Urinary bladder (tissue), 4 donors: ENCODE measurements at places on chromosomes 11 and 22.
A peak's percentile ranks its signal among the peaks of the same experiment; 100 is the strongest.

- DNase-seq, result no peak
Observed at GRCh38 chr11:25793637-25794036, 538.3 kb upstream of the ANO3 start.

DNA sequence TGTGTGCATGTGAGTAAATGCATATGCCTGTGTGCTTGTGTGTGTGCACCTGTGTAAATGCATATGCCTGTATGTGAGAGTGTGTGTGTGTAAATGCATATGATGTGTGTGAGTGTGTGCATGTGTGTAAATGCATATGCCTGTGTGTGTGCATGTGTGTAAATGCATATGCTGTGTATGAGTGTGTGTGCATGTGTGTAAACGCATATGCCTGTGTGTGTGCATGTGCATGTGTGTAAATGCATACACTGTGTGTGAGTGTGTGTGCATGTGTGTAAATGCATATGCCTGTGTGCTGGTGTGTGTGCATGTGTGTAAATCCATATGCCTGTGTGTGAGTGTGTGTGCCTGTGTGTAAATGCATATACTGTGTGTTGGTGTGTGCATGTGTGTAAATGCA is 37.8 kb downstream of the GGTLC2 start:
- DNase-seq, result no peak

- no peak for DNase-seq
Observed at GRCh38 chr11:36376888-36377758, 81.0 kb downstream of the PRR5L start.

- DNase-seq, result no peak
Observed at GRCh38 chr11:75453916-75454655, 21.1 kb upstream of the KLHL35 start.

DNA sequence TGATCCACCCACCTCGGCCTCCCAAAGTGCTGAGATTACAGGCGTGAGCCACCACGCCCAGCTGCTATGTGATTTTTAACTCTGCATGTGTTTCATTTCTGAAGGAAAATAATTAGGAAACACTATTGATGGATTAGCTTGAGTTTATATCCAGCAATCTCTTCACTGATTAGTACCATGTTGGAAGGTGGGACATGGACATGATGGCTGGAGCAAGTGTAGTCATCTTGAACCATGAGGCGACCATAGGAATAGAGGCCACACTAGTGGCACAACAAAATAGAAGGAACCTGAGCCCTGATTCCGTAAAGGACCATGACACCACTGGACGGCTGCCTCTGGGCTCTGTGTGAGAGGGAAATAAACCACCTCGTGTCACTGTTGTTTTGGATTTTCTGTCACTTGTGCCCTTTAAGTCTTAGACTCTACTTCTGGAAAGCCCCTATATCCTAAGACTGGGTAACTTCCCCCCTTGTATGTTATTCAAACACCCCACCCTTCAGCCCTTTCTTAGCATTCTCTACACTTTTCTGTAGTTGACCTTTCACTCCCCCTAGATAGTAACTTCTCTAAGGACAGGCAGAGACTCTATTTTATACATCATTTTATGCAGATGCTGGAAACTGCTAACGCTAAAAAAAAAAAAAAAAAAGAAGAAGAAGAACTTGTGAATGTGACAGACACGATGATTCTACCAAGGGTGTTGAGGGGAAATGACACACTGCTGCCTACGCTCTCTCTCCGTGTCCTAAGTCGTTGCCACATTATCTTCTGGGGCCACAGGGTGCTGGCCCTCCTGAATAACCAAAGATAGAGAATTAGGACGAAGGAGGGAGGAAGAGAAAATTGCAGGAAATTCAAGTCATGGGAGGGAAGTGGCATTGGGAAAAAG is 2.7 kb upstream of the VPS37C start:
- DNase-seq, result no peak

DNA sequence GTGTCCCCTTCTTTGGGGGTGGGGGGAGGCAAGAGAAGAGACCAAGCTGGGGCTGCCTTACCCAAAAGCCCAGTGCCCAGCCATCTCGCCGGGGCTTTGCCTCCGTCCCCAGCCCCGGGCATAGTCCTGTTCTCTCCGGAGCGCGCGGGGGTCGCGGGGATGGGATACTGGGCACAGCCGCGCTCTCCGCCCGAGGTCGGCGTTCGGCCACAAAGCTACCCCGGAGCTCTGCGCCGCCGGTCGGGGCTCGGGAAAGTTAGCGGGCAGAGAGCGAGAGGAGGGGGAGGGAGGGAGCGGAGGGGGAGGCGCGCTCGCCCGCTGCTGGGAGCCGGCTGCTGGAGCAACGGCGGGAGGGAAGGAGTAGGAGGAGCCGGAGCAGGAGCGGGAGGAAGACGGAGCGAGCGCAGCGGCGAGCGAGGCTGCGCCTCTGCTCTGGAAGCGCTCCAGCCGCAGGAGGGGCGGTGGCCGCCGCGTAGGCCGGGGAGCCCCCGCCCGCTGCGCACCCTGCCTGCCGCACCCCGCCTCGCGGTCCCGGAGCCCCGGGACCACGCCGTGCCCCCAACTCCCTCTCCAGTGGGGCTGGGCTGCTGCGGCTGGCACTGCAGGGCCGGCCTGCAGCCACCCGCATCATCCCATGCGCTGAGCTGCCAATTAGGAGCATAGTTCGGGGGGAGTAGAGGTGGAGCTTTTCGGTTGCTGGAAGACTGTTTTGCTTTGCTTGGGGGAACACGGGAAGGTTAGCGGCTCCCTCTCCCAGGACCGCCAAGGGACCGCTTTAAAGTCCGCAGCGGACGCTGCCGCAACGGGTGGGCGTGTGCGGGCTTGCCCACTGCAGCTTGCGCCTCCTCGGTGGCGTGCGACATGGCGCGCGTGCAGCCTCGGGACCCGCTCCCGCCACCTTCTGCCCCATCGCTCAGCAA is at the start of gene SCN4B:
SCN4B (minus strand) TSS at position 272 of the 920 bp plus-strand sequence; CDS start at position 122, 150 bp downstream.
- no peak for DNase-seq

DNA sequence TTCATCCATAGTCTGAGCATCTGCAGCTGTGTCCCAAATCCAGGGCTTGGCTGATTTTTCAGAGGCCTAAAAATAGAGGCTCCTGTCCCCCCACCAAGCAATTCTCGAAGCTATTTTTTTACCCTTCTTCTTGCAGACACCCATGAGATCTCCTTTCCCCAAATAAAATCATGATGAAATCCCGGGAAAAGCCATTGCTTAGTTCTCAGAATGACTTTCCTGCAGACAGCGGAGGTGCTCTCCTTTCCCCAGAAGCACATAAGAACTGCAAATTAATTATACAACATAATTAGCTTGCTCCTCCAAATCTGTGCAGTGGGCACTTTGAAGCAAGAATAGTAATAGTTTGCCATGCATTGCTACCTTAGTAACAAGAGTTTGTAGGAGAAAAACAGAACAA is 83.6 kb upstream of the ASPHD2 start:
- no peak for DNase-seq

DNA sequence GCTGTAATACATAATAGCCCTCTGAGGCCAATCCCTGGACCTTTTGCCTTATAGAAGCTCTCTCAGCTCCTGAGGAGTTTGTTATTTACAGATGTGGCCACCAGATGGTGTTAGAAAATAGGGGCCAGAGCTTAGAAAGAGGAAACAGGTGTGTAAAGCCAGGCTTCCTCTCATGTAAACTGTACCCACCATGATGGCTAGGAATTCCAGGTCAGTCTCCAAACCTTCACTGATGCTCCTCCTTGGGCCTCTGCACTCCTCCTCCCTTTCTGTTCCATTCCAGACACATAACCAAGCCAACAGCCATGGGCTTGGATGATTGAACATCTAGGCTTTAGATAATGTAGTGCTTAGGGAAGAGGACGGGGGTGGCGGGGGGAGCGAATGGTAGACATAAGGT is 39.7 kb downstream of the USP35 start:
- peak; percentile 26 for DNase-seq

DNA sequence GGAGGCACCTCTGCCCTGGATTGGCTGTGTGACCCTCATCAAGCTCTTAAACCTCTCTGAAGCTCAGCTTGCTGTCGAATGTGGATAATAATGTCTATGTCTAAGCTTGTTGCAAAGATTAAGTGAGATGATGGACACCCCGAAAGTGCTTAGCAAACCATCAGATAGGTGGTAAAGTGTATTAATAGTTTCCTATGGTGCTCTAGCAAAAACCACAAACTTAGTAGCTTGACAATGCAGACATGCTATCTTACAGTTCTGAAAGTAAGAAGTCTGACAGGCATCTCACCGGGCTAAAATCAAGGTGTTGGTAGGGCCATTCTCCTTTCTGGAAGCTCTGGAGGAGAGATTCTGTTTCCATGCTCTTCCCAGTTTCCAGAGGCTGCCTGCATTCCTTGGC is 106.5 kb upstream of the CSNK2A3 start:
- no peak for DNase-seq

DNA sequence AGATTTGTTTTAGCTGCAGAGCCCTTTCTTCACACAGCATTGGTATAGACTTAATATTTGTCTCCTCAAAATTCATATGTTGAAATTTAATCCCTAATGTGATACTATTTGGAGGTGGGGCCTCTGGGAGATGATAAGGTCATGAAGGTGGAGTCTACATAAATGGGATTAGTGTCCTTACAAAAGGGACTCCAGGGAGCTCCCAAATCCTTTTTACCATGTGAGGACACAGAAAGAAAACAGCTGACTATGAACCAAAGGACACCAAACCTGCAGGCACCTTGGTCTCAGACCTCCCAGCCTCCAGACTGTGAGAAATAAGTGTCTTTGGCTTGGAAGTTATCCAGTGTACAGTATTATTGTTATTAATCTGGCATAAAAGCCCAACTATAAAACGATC is 10.2 kb downstream of the SLC35F2 start:
- DNase-seq, result no peak
